ENCODE measurements at places on chromosomes 3 and 15. TPM values are rescaled to one million over a fixed set of nuclear protein-coding genes. Genes with fewer than 3 reads are reported as not detected.
A peak's percentile ranks its signal among the peaks of the same experiment; 100 is the strongest.

DNA sequence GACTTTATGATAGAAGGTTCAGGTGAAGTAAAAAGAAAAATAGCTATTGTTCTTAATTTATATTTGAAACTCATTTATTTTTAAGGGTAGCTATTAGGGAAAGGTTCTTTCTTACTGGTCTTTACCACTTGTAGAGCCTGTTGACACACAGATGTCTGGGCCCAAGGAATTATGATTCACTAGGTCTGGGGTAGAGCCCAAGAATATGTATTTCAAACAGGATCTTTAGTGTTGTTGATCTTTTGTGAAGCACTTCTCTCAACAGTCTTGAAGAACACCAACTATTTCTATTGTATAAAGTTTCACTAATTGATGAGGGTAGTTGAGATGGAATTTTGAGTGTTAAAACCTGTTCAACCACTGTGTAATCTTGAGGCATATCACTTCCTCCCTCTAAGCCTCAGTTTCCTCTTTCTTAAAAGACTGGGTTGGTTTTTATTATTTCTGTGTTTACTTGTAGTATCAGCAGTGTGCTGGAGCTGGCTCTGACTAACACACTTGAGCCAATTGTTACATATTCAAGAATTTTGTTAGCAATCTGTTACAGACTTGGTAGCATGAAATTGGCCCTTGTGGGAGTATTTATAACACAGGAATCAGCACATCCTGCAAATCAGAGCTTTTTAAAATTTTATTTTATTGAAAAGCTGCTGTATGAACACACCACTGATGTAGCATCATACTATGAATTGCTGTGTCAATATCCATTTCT, 155.9 kb downstream of the RBMS3 start:
- H3K4me3 ChIP-seq = no peak overlapping the region
- no peak overlapping the region for H3K27ac ChIP-seq
- no peaks in the 10 kb centered on the region for H3K27me3 ChIP-seq
- no peaks in the 10 kb centered on the region for H3K4me1 ChIP-seq
- H3K36me3 ChIP-seq = no peaks in the 10 kb centered on the region

GRCh38 chr3:9439331-9439730, 41.9 kb downstream of the SETD5 start:
- peaks cover 3% of the 10 kb centered on the region for H3K36me3 ChIP-seq
- no peak overlapping the region for H3K27ac ChIP-seq
- DNase-seq = no peak
- peaks cover 1% of the 10 kb centered on the region for H3K4me1 ChIP-seq
- H3K27me3 ChIP-seq = no peaks in the 10 kb centered on the region
- no peak overlapping the region for H3K4me3 ChIP-seq

- H3K4me3 ChIP-seq = no peak overlapping the region
- H3K4me1 ChIP-seq = peaks cover 3% of the 10 kb centered on the region
- no peak for DNase-seq
- no peak overlapping the region for H3K27ac ChIP-seq
Measured at GRCh38 chr3:129940086-129940485, 34.4 kb upstream of the TRH start.

DNA sequence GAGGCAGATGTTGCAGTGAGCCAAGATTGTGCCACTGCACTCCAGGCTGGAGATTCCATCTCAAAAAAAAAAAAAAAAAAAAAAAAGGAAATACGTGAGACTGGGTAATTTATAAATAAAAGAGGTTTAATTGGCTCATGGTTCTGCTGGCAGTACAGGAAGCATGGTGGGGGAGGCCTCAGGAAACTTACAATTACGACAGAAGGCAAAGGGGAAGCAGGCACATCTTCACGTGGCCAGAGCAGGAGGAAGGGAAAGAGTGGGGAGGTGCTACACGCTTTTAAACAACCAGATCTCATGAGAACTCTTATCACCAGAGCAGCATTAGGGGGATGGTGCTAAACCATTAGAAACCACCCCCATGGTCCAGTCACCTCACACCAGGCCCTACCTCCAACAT, 138.2 kb upstream of the IL12A start:
- H3K36me3 ChIP-seq = no peaks in the 10 kb centered on the region
- no peak for DNase-seq
- H3K4me3 ChIP-seq = no peak overlapping the region
- no peaks in the 10 kb centered on the region for H3K27me3 ChIP-seq

GRCh38 chr15:31016446-31016915, 25.1 kb upstream of the MTMR10 start:
- H3K36me3 ChIP-seq = no peaks in the 10 kb centered on the region
- DNase-seq = no peak
- H3K27me3 ChIP-seq = no peaks in the 10 kb centered on the region

- no peaks in the 10 kb centered on the region for H3K4me1 ChIP-seq
- H3K27me3 ChIP-seq = no peaks in the 10 kb centered on the region
- peak; percentile 13 for DNase-seq
Measured at GRCh38 chr3:112303764-112304325, 9.8 kb upstream of the SLC9C1 start.

GRCh38 chr15:67696087-67696486, 129.2 kb upstream of the SKOR1 start:
- no peaks in the 10 kb centered on the region for H3K36me3 ChIP-seq
- DNase-seq = no peak
- no peak overlapping the region for H3K27ac ChIP-seq
- no peak overlapping the region for H3K4me3 ChIP-seq
- H3K27me3 ChIP-seq = no peaks in the 10 kb centered on the region

DNA sequence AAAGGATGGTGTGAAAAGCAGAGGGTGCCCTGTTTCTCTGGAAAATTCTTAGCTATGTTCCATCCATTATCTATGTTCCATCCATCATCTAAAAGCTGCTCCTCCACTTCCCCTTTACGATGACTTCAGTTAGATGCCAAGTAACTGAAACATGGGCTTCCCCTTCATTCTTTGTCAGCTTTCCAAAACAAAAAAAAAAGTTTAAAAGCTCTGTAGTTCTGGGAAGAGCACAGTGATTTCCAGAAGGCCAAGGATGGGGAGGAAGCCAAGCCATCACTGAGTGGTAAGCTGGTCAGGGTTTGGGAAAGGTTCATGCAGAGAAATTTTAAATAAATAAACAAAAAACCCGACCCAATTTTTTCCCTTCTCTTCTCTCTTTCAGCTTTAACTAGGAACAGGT, 111.5 kb downstream of the CFAP44 start:
- H3K27me3 ChIP-seq = no peaks in the 10 kb centered on the region
- no peaks in the 10 kb centered on the region for H3K4me1 ChIP-seq
- no peak for DNase-seq
- H3K27ac ChIP-seq = no peak overlapping the region
- H3K4me3 ChIP-seq = no peak overlapping the region
- no peaks in the 10 kb centered on the region for H3K36me3 ChIP-seq

The FBXO40 gene
- not detected for total RNA-seq
